ENCODE measurements at places on chromosomes 2 and 18. TPM values are rescaled to one million over a fixed set of nuclear protein-coding genes. Genes with fewer than 3 reads are reported as not detected.

DNA sequence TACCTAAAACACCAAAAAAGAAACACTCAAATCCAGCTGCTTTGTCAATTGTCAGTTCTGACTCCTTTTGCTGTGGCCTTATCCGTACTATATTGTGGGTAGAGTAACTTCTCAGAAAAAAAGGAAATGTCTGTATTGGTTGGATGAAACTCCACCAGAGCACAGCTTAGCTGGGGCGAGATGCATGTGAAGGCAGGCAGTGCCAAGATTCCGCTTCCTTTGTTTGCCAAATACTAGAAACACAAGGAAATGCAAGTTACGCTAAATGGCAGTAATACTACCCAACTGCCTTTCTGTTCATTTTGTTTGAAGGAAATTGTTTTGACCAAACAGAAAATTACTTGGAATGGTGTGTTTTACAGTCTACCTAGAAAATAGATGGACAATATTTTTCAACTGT, 10.0 kb downstream of the KLF11 start:
- H3K4me1 ChIP-seq = peaks cover 60% of the 10 kb centered on the region
- H3K27me3 ChIP-seq = no peaks in the 10 kb centered on the region
- H3K27ac ChIP-seq = no peak overlapping the region
- peak; percentile 20 for DNase-seq

DNA sequence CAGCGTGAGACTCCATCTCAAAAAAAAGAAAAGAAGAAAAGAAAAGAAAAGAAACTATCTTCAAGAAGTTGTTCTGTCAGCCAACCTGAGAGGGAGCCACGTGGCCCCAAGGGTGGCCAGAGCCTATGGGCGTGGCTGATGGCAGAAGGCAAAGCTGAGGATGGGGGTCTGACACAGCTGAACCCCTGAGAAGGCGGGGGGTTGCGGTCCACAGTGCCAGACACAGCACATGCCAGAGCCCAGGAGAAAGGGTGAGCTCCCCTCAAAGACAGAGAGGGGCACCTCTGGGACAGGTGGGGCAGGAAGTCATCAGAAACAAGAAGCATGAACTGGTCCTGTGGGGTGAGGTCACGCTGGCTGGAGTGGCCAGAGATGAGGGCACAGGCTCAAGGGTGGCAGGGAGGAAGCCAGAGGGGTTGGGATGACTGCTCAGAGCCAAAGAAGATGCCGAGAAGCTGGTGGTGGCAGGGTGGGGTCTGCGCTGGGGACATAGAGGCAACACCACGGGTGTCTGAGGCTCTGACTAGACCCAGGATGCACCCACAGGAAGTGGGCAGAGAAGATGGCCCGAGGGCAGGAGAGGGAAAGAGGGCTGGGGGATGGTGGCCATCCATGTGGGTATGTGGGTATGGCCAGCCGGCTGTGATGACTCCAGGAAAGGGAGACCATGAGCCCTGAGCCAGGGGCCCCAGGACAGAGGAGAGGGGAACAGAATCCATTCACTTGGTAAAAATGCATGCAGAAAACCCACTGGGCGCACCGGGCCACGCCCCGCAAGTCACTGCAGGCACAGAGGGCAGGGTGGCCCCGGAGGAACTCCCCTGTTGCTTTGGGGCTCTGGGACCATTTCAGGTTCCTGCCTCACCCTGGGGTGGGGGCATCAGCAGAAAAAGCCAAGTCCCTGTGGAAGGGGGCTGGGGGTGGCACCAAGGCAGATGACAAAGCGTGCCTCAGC, 8.4 kb downstream of the KIF1A start:
- H3K27me3 ChIP-seq = peaks cover under 1% of the 10 kb centered on the region
- H3K27ac ChIP-seq = no peak overlapping the region
- H3K36me3 ChIP-seq = no peaks in the 10 kb centered on the region
- H3K4me1 ChIP-seq = no peaks in the 10 kb centered on the region
- no peak overlapping the region for H3K4me3 ChIP-seq

- H3K4me1 ChIP-seq = no peaks in the 10 kb centered on the region
- H3K4me3 ChIP-seq = no peak overlapping the region
- no peak overlapping the region for H3K27ac ChIP-seq
- H3K27me3 ChIP-seq = no peaks in the 10 kb centered on the region
Measured at GRCh38 chr2:37441055-37441454, 96.6 kb downstream of the QPCT start.

DNA sequence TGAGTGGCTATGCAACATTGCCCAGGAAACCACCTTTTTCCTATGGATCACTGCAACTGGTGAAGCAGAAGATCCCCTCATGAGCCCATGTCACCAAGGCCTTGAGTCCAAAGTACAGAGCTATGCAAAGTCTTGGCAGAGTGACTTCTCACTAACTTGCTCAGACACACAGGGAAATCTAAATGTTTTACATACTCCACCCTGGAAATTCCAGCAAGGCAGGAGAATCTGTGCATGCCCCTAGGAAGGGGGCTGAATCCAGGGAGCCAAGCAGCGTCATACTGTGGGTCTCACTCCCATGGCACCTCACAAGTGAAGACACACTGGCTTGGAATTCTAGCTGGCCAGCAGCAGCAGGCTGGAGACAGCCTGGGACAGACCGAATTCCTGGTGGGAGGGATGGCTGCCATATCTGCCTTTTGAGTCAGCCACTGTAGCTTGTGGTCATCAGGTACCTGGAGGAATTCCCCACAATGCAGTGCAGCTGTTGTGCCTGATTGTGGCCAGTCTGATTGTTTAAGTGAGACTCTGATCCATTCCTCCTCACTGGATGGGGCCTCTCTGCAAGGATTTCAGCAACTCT, 1817.4 kb downstream of the SUCLG1 start:
- no peaks in the 10 kb centered on the region for H3K27me3 ChIP-seq
- no peaks in the 10 kb centered on the region for H3K4me1 ChIP-seq
- H3K36me3 ChIP-seq = no peaks in the 10 kb centered on the region
- H3K4me3 ChIP-seq = no peak overlapping the region
- H3K27ac ChIP-seq = no peak overlapping the region

GRCh38 chr2:119888680-119889079, 124.2 kb upstream of the EPB41L5 start:
- no peak for DNase-seq
- no peak overlapping the region for H3K4me3 ChIP-seq
- no peaks in the 10 kb centered on the region for H3K36me3 ChIP-seq
- H3K27ac ChIP-seq = no peak overlapping the region
- H3K27me3 ChIP-seq = no peaks in the 10 kb centered on the region

GRCh38 chr2:230326453-230327417, at the start of gene SP140L:
Gene SP140L, plus strand, starts transcription at chr2:230327193. Its CDS starts 77 bp downstream, at chr2:230327270.
- peak; percentile 88 for DNase-seq
- no peaks in the 10 kb centered on the region for H3K36me3 ChIP-seq
- peak within 1 kb of the TSS; percentile 93 for H3K27ac ChIP-seq
- no peaks in the 10 kb centered on the region for H3K27me3 ChIP-seq
- peak within 1 kb of the TSS; percentile 56 for H3K4me3 ChIP-seq

GRCh38 chr2:184730288-184730687, 132.0 kb downstream of the ZNF804A start:
- H3K27me3 ChIP-seq = no peaks in the 10 kb centered on the region
- H3K36me3 ChIP-seq = no peaks in the 10 kb centered on the region
- no peaks in the 10 kb centered on the region for H3K4me1 ChIP-seq
- no peak for DNase-seq
- H3K4me3 ChIP-seq = no peak overlapping the region

DNA sequence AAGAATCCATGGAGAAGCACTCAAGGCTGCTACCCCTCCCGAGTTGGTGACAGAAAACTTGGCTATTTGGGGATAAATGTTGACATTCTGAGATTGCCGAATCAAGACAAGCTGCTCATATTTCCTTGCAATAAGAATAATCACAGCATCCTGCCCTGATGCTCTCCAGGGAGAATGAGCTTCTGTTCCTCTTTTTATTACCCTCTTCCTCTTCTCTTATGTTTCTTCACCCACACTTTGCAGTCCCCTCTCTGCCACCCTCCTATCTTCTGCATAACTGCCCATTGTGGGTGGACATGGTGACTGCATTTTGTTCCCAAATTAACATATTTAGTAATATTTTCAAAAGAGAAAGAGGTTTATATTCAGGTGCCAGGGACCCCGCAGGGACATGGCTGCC, 11.9 kb upstream of the MSGN1 start:
- no peak overlapping the region for H3K27ac ChIP-seq
- no peaks in the 10 kb centered on the region for H3K36me3 ChIP-seq
- no peak overlapping the region for H3K4me3 ChIP-seq
- H3K4me1 ChIP-seq = peaks cover 4% of the 10 kb centered on the region

DNA sequence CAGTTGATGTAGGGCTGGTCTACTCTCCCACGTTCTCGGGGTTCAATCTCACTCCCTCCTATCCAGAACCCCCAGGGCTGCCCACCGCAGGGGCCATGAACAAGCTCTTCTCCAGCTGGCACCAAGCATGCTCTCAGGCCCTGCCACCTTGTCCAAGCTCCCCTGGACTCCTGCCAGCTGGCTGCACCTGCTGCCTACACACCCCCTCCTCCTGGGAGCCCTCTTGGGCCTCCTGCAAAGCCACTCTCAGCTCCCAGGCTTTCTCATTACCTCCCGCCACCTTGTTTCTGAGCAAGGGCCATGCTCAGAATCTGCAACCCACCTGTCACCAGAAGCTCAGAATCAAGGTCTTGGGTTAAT, 56.0 kb downstream of the HDAC4 start:
- DNase-seq = peak; percentile 65
- peaks cover 4% of the 10 kb centered on the region for H3K36me3 ChIP-seq
- peaks cover under 1% of the 10 kb centered on the region for H3K4me1 ChIP-seq

- no peaks in the 10 kb centered on the region for H3K36me3 ChIP-seq
- no peak for DNase-seq
Measured at GRCh38 chr2:165475277-165476004, 5.9 kb downstream of the CSRNP3 start.

DNA sequence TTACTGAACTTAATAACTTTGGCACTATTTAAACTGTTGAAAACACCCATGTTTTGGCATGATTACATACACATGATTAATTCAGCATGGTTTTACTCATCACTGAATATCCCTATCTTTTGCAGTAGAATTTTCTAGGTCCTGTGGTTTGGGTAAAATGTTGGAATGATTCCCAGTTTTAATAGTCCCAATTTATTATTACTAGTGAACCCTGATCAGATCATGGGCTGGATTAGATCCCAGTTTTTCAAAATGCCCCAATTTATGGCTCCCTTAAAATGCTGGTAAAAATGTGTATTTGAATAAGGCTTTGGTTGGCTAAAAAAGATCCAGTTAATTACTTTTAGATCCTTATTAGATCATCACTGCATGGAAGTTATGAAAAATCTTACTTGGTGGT, 273.6 kb upstream of the NRP2 start:
- H3K4me1 ChIP-seq = no peaks in the 10 kb centered on the region
- H3K36me3 ChIP-seq = no peaks in the 10 kb centered on the region
- H3K4me3 ChIP-seq = no peak overlapping the region
- no peaks in the 10 kb centered on the region for H3K27me3 ChIP-seq
- DNase-seq = no peak

GRCh38 chr2:67727623-67728022, 330.5 kb downstream of the ETAA1 start:
- no peak for DNase-seq
- H3K27me3 ChIP-seq = no peaks in the 10 kb centered on the region
- no peaks in the 10 kb centered on the region for H3K4me1 ChIP-seq

- no peak overlapping the region for H3K27ac ChIP-seq
Measured at GRCh38 chr2:114108824-114109416, 219.0 kb downstream of the ACTR3 start.

DNA sequence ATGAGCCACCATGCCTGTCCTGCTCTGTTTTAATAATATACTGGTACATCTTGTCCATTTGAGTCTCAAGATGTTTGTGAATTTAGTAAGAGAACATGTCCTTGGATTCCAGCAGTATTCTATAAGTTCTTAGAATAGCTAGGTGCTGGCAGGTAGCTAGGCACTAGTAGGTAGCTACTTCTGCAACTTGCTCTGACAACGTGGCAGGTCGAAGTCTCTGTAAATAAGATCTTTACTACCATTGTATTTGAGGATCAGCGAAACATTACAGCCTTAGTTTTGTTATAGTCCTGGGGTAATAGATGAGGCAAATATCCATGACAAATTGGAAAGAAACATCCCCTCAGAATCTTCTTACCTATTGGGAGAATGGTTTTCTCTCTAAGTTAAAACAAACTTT, 14.2 kb upstream of the PRELID3A start:
- H3K36me3 ChIP-seq = no peaks in the 10 kb centered on the region
- no peak overlapping the region for H3K27ac ChIP-seq
- H3K4me1 ChIP-seq = no peaks in the 10 kb centered on the region

DNA sequence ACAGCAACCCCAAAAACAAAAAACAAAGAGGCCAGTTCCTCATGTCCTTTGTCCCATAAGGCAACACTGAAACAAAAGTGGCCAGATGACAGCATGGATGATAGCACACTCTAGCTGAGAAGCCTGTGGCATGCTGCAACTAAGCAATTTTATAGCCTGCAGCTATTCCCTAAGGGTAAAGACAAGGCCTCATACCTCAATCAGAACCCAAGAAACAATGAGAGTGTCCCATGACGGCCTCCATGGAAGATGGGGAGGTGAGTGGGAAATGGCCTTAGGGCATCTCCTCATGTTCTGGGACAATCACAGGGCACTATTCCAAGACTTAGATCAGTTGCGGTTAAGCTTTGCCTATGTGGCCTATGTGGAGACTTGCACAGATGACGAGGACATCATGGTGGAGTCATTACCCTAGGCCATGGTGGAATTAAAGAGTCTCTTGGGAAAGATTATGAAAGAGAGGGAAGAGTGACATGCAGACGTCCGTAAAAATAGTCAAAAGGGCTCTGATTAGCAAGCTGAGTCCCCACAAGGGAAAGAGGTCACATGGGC, 103.1 kb downstream of the INO80D start:
- H3K36me3 ChIP-seq = no peaks in the 10 kb centered on the region
- H3K27me3 ChIP-seq = no peaks in the 10 kb centered on the region
- no peak for DNase-seq
- no peak overlapping the region for H3K4me3 ChIP-seq

Gene KHK
- total RNA-seq = 5.1 TPM

Gene RESP18
- not detected for total RNA-seq

Gene IL1B
- total RNA-seq = 17.5 TPM

Gene RBKS
- 2.2 TPM for total RNA-seq

Gene NT5C1B
- not detected for total RNA-seq

Gene GPR45
- total RNA-seq = not detected

Gene LRP1B
- total RNA-seq = 0.09 TPM

Gene NEB
- total RNA-seq = 0.83 TPM

Gene MAB21L4
- 17.0 TPM for total RNA-seq

Gene RAX
- total RNA-seq = not detected

Gene TMEM37
- total RNA-seq = 21.7 TPM
